ENCODE measurements at places on chromosomes 4 and X.

DNA sequence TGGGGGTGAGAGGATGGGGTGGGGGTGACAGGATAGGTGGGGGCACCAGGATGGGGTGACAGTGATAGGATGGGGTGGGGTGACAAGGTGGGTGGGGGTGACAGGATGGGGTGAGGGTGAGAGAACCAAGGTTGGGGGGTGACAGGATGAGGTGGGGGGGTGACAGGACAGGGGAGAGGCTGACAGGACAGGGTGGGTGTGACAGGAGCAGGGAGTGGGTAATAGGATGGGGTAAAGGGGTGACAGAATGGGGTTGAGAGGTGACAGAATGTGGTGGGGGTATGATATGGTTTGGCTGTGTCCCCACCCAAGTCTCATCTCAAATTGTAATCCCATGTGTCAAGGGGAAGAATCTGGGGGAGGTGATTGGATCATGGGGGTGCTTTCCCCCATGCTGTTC lies 26.0 kb downstream of the RNF212 start:
- DNase-seq, result no peak

GRCh38 chrX:125029131-125029530 lies 290.5 kb upstream of the TEX13C start:
- no peak for DNase-seq

- DNase-seq, result no peak
Measured at GRCh38 chr4:39770969-39771724, 73.2 kb downstream of the UBE2K start.

- DNase-seq, result no peak
Measured at GRCh38 chr4:86319390-86319789, 40.5 kb downstream of the MAPK10 start.

DNA sequence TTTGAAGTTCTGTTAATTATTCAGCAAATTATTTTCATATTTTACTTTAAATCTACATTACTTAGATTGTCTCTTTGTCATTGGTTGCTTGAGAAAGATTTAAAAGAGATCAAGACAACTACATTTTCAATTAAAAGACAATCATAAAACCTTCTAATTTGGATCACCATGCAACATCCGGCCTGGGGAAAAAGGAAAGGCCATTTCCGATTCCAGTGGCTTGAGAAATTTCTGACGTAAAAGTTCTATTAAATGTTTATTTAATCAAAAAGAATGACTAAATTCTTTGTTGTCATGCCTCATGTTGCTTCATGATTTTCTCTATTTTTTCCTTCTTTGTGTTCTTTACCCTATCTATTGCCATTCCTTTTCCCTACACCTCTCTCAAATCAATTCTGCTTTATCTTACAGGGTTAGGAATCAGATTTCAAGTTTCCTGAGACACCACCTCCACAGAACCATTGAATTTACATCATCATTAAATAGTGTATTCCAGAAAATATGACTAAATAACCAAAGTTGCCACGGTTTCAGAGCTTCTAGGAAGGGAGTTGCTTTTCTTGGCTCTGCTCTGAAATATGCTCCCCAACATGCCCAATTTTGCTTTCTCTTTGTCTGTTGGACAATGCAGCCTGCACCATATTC lies 124.6 kb upstream of the ACSL4 start:
- no peak for DNase-seq

GRCh38 chr4:177185151-177185550 lies 124.5 kb upstream of the NEIL3 start:
- DNase-seq, result no peak

All from natural killer cell treated with Interleukin-12 subunit alpha and Interleukin-12 subunit beta and Interleukin-15 and Interleukin-18, amount 100 ng/mL, for 72 hours (primary cell).